ENCODE measurements at places on chromosomes 12 and 14. TPM values are rescaled to one million over a fixed set of nuclear protein-coding genes. Genes with fewer than 3 reads are reported as not detected.

The KRT7 gene
- total RNA-seq = 2.3 TPM

The ABCC9 gene
- 94.9 TPM for total RNA-seq

- no peaks in the 10 kb centered on the region for H3K4me1 ChIP-seq
- no peak overlapping the region for H3K4me3 ChIP-seq
- no peaks in the 10 kb centered on the region for H3K36me3 ChIP-seq
- no peaks in the 10 kb centered on the region for H3K27me3 ChIP-seq
Measured at GRCh38 chr12:57563358-57563757, 13.5 kb downstream of the KIF5A start.

GRCh38 chr12:88604646-88605045, 24.4 kb upstream of the KITLG start:
- H3K4me3 ChIP-seq = no peak overlapping the region
- H3K4me1 ChIP-seq = no peaks in the 10 kb centered on the region
- no peaks in the 10 kb centered on the region for H3K36me3 ChIP-seq
- H3K27ac ChIP-seq = no peak overlapping the region
- DNase-seq = no peak

- no peak overlapping the region for H3K4me3 ChIP-seq
- H3K36me3 ChIP-seq = no peaks in the 10 kb centered on the region
- no peak overlapping the region for H3K27ac ChIP-seq
- DNase-seq = no peak
- H3K27me3 ChIP-seq = no peaks in the 10 kb centered on the region
Measured at GRCh38 chr12:53603196-53603595, 23.0 kb downstream of the ATF7 start.

GRCh38 chr12:111439657-111440151, 34.0 kb downstream of the SH2B3 start:
- H3K36me3 ChIP-seq = peaks cover 9% of the 10 kb centered on the region
- H3K27me3 ChIP-seq = no peaks in the 10 kb centered on the region
- no peak overlapping the region for H3K27ac ChIP-seq
- H3K4me3 ChIP-seq = no peak overlapping the region
- H3K4me1 ChIP-seq = peaks cover 40% of the 10 kb centered on the region

The TRIM9 gene
- total RNA-seq = 1.1 TPM

DNA sequence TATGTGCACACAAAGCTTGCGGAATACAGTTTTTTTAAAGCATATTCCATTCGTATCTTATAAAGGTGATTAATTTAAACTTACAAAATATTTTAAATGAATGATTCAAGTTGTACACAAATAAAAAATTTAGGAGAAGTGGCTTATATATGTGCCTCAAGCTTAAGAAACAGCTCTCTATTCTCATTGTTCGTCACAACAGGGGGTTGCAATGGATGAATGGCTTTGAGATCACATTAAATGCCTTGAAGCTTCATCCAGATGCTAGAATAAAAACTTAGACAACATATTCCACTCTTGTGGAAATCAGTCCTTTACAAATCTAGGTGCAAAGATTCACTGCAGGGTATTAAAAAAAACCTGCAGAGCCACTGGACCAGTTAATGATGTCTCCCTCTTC, 303.9 kb upstream of the LRFN5 start:
- H3K36me3 ChIP-seq = no peaks in the 10 kb centered on the region
- no peak for DNase-seq
- no peak overlapping the region for H3K4me3 ChIP-seq
- H3K4me1 ChIP-seq = no peaks in the 10 kb centered on the region
- no peaks in the 10 kb centered on the region for H3K27me3 ChIP-seq

All from psoas muscle (tissue), 8 donors.